Smooth muscle cell of the brain vasculature (primary cell): ENCODE measurements at places on chromosomes 2 and 18.

DNA sequence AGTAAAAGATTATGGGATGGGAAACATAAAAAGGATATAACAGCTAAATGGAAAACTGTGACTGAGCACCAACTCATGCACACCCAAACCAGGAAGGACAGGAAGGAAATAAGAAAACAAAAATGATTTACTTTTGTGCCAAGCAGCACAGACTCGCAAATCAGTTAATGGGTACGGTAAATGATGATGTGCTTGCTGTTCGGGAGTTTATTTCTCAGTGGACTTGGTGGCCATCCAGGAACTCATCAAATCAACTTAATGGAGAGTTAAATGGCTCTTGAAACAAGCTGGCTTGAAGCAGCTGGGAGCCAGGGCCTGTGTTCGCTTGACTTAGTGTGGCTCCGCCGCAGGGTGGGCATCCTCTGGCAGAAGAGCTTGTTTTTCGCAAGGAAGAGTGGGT is 36.2 kb downstream of the MTCL1 start:
- no peak for DNase-seq

- no peak for DNase-seq
Measured at GRCh38 chr2:179842498-179843153, 18.8 kb downstream of the ZNF385B start.

GRCh38 chr2:231800493-231801091 is 14.3 kb downstream of the COPS7B start:
- DNase-seq = no peak

DNA sequence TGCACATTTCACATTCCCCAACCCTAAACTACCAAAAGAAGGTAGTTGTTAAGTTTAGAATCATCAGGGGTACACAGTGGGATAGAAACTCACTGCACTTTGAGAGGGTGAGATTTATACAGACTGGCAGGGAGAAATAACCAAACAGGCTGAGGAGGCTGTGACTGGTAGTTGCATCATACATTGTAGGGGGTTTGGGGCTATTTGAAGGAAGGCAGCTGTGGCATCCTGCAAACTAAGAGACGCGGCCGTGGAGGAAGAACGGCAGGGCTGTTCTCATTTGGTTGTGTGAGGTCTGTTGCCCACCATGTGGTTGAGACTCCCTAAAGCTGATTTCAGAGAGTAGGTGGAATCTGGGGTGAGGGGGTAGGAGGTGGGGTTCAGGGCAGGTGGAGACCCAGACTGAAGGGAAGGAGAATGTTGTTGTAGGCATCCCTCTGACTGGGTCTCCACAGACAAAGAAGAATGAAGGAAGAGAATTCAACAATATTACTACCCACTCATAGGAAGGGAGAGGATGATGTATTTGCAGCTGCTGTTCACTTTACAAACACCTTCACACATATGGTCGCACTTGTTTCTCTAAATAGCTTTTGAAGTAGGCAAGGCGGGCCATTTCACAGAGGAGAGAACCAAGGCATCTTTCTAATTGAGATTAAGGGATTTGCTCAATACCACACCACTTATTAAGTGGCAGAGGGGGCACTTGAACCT is 170.9 kb upstream of the SIX2 start:
- DNase-seq = no peak
